Neural crest cell (in vitro differentiated cells): ENCODE measurements at places on chromosomes 16 and 17.

DNA sequence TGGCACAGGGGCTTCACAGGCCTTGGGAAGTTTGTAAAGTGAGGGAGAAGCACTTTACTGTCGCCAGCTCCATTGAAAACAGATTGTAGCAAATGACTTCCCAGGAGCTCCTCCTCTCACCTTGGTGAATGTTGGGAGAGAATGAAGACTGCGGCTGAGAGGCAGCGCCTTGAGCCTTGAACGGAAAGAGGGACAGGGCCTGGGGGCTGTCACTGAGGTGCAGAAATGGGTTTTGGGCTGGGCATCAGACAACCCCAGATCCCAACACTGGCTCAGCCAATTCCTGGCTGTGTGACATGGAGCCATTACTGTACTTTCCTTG is 603 bp upstream of the MRTFB start:
- no peak for DNase-seq

GRCh38 chr17:19263641-19264051 is 26.5 kb downstream of the EPN2 start:
- no peak for DNase-seq

GRCh38 chr16:30650369-30651123 is at the start of gene PRR14:
TSS of gene PRR14 (plus strand) at chr16:30650960. CDS start at chr16:30651646, 686 bp downstream.
- peak; percentile 96 for DNase-seq

GRCh38 chr16:30780549-30780948 is 6.5 kb downstream of the ZNF629 start:
- no peak for DNase-seq

DNA sequence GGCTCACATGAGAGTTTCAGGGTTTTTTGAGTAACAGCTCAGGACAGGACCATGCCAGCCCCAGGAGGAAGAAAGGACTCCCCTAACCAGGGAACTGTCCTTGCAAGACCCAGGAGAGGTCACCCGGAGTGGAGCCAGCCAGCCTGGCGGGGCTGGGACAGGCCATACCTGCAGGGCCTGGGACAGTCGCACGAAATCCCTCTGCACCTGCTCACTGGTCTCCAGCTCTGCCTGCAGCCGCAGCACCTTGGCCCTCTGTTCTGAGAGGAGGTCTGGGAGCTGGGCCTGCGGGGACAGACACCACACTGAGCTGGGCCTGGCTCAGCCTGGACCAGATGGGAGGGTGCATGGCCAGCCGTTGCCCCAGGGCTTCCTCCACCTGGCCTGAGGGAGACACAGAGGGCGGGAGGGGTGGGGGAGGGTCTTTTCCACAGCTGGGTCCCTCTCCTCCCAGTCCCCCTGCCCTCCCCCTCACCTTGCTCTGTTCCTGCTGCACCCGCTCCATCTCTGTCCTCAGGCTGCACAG is 19.7 kb downstream of the RABEP2 start:
- DNase-seq: no peak

DNA sequence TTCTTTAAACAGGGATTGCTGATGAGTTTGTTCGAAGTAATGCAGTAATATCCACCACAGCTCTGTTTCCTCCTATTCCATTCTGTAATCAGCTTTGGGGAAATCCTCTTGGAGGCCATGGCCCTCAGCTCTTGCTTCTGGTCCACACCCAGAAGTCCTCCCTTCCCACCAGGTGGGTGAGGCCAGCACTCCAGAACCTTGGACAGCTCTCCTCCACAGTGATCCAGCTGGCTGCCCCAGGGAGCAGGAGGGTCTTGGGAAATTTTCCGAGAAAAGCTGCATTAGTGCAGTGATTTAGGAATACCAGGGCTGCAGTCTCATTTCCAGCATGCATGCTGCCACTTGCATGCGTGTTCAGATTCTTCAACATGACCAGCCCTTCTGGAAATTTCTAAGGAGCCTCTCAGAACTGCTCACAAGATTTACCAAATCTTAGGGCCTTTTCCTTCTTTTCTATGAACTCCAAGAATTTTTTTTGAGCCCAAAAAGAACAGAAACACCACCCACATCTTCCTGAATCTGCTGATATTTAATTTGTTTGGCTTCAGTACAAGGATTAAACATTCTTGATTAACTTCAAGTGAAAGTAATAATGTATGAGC is 4.2 kb downstream of the SMPD3 start:
- DNase-seq: peak; percentile 45

- no peak for DNase-seq
These were observed 28.3 kb downstream of the LYRM1 start for GRCh38 chr16:20928774-20929411.

- no peak for DNase-seq
These were observed 10.3 kb downstream of the LYRM1 start for GRCh38 chr16:20910781-20911321.

DNA sequence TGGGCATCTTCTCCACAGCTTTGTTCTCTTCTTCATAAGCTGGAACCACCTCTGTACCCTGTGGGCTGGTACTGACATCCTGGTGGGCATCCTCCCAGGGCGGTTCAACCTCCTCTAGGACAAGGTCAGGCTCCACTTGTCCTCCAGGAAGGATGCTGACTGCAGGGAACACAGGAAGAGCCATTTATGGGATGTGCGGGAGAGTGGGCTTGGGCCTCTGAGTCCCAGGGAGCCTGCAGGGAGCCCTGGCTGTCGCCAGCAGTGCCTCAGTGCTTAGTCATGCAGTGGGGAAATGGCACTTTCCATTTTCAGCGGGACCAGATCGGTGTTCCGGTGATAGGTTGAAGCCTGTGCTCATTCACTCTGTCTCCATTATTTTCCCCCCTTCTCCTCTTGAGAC is 20.5 kb downstream of the CNGB1 start:
- no peak for DNase-seq

GRCh38 chr17:58112970-58113631 is 29.9 kb downstream of the DYNLL2 start:
- DNase-seq: peak; percentile 93

- peak; percentile 68 for DNase-seq
These were observed 696 bp downstream of the NETO2 start for GRCh38 chr16:47142821-47143676.

GRCh38 chr16:59605706-59606105 is 871.6 kb upstream of the GOT2 start:
- no peak for DNase-seq

GRCh38 chr17:40417258-40417608 is 463 bp downstream of the TOP2A start:
- DNase-seq: no peak

DNA sequence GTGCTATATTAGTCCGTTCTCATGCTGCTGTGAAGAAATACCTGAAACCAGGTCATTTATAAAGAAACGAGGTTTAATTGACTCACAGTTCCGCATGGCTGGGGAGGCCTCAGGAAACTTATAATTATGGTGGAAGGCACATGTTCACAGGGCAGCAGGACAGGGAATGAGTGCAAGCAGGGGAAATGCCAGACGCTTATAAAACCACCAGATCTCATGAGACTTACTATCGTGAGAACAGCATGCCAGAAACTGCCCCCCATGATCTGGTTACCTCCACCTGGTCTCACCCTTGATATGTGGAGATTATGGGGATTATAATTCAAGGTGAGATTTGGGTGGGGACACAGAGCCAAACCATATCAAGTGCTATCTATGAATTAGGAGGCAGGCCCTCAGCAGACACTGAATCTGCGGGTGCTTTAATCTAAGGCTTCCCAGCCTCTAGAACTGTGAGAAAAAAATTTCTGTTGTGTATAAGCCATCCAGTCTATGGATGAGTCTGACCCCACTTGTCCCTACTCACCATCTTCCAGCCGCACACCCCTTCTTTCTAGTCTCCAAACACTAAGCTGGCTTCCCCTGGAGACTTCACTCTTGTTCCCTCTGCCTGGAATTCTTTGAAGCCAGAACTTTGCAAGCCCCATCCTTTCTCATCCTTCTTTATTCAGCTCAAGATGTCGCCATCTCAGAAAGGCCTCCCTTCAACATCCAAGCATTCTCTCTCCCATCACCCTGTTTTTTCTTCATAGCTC is 772 bp upstream of the NUP93 start:
- no peak for DNase-seq

DNA sequence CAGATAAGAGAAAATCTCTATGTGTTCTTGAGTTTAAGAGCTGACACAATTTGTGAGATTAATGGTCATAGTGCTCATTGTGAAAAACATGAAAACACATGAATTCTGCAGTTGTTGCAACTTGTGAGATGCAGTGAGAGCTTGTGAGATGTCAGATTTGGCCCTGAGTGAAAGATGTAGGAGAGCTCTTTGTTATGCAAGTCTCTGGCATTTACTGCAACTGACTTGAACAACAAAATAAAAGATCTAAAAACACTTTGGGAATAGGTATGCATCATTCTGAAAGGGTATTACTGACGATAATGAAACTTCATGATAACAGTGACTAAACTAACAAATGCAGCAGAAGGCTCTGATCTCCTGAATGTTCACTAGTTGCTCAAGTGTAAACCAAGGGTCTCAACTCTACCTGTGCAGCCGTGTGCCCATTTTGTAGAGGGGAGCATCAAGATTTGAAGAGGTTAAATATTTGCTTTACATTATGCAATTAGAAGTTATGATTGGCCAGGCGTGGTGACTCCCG is 50.8 kb upstream of the SMIM36 start:
- DNase-seq: no peak

DNA sequence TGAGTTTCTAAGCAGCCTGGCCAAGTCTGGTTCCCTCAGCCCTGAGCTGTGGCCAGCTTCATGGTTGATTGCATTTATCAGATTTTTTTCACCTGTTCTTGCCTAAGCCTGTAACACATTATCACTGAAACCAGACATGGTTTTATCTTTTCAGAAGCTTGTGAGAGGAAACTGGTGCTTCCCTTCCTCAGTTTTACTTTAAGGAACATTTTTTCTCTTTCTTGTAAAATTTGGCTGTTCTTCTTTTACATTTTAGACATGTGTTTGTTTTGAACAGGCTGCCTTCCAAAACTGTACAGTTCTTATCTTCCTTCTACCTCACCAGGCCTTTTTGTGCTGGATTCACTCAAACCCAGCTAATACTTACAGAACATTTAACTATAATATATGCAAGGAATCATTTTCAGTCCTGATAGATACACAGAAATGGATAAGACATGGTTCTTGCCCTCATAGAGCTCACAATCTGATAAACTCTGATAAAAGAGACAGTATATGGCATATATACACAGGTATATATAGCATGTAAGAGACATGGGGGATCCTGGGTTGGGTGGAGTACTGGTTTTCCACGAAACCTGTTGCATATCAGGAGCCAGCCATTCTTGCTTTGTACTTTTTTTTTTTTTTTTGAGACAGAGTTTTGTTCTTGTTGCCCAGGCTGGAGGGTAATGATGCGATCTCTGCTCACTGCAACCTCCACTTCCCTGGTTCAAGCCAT is 44.5 kb downstream of the ZNRF1 start:
- no peak for DNase-seq

- DNase-seq: no peak
These were observed 35.0 kb downstream of the DEF8 start for GRCh38 chr16:89983536-89983935.

DNA sequence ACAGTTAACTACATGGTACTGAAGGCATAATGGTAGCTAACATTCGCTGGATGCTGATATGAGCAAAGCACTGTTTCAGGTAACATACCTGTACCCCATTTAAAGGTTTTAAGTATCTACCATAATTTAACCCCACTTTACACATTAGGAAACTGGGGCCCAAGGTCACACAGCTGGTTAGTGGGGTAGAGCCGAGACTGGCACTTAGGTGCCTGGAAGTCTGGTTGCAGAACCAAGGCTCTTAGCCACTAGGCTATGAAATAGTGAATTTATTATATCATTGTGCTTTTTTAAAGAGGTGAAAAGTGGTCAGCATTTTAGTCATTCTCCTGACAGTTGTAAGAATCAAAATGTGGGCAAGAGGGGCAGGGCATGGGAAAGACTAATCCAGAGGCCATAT is 25.2 kb downstream of the SIAH1 start:
- DNase-seq: no peak

DNA sequence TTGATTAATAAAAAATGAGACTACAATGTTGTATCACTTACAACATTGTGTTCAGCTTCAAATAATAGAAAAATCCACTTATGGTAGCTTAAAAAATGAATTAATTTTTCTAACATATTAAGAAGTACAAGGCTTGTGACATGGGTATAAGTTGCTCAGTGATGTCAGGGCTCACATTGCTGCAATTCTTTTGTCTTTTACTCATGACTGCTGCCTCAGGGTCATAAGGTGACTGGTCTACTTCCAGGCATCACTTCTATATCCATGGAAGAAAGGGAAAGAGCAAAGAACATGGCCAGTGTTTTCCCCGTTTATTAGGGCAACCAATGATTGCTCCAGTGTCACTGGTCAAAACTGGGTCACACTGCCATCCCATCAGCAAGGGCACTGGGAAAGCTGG is 295.3 kb downstream of the MAP2K4 start:
- no peak for DNase-seq

- no peak for DNase-seq
These were observed 223.5 kb downstream of the CYB561 start for GRCh38 chr17:63222655-63223054.

DNA sequence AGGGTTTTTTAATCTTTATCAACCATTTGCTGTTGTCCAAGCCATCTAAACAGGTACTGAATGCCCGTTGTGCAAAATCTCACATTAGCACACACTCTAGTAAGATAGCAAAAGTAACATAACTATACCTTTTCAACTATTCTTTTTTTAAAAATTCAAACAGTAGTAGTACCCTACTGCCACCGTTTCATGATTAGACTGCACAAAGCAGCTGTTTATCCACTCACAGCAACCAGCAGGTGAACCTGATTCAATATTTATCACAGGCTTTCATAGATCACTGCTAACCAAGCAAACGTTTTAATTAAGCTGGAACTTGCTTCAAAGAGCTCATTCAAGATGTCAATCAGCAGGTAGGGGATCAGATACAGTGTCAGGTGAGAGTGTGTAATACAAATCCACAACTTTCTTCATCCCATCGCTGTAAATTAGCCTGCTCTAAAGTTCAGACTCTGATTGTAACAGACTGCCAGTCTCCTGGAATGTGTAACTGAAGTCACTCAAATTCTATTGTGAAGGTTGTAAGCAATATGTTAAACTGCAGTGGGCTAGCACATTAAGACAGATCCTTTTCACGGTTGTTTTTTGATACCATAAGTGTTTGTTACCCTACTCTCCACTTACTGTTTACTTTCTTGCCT is 47.3 kb downstream of the BRIP1 start:
- DNase-seq: no peak

DNA sequence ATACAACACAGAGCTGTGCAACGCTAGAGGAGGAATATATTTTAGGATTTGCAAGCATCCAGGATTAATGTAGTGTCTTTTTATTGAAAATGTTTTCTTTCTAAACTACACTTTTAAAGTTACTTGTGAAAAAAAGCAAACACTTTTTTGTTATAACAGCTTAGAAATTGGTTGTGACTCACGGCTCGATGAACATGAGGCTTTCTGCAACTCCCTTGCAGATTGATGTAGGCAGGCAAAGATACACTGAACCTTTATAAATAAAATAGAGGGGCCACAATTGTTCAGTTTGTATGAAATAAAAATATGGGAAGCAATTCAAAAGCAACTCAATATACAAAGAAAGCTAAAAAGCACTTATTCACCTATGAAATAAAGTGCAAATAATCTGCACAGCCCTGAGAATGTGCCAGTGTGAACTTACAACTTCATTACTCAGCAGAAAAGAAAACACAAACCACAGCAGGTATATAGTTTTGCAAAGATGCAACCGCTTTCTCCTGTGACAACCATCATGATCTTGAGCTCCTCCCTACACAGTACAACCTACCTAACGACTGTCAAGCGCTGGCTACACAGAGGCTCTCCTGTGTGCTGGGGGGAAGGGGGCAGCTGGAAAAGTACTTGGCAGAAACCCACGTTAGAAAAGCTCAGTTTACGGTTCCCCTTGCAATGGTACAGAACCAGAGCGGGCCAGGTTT is 948 bp downstream of the LUC7L start:
- DNase-seq: no peak

GRCh38 chr17:82007495-82008257 is 15.0 kb downstream of the CENPX start:
- DNase-seq: no peak
